ENCODE measurements at places on chromosomes 16 and 17.

- DNase-seq = no peak
Observed at GRCh38 chr17:14557480-14557879, 256.6 kb downstream of the HS3ST3B1 start.

DNA sequence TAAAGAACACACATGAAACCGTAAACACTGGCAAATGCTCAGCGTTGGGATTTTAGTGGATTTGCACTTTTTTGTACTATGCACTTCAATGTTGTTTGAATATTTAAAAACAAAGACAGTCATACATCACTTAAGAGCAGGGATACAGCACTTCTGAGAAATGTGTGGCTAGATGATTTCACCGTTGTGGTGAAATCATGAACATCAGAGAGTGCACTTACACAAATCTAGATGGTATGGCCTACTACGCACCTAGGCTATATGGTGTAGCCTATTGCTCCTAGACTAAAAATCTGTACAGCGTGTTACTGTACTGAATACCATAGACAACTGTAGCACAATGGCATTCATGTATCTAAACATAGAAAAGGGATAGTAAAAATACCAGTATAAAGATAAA, 37.6 kb upstream of the CNEP1R1 start:
- DNase-seq = no peak

DNA sequence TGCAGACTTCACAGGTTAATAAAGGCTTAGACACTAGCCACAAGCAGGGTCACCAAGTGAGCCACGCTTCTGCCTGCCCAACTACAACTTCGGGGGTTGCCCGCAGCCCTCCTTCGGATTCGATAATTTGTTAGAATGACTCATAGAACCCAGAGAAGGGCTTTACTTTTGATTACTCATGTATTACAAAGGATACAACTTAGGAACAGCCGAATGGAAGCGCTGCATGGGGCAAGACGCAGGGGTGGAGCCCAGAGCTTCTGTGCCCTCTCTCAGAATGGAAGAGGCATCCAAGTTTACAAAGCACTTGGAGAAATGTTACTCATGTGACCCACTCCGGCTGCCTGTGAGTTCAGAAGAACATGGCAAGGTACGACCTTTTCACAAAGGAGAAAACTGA, 7.5 kb upstream of the CDH5 start:
- DNase-seq = no peak

DNA sequence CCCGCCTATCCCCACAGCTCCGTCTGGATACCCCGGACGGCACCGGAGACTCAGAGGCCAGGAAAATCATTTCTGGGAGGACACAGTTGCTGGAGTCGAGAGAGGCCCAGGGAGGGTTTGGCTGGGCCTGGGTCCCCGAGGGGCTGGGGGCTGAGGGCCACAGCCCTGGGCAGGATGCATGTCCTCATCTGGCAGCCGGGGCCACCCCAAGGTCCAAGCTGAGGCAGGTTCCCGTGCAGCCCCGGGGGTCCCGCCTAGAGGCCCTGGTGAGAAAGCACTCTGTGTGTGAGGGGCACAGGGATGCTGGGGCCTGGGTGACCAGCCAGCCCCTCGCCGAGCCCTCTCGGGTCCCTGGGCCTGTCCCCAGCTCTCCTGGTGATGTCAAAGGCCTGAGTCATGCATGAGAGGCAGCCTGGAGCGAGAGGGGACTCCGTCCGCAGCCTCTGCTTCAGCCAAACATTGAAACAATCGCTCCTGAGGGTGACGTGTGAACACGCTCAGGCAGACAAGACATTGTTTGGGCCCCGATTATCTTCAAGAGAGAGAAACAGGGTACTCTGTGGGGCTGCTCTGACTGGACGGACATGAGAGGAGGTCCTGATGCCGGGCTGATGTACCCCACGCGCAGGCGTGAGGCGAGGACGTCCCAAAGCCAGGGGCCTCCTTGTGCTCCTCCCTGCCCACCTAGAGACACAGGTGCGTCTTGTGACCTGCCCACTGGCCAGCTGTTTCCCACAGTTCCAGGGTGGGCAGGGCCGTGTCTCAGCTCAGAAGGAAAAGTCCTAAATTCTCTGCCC, 25.8 kb upstream of the C1QTNF8 start:
- DNase-seq = no peak

GRCh38 chr16:17632667-17633066, 161.9 kb upstream of the XYLT1 start:
- DNase-seq = no peak

GRCh38 chr17:74417178-74418045, 14.5 kb upstream of the GPRC5C start:
- no peak for DNase-seq

- DNase-seq = no peak
Observed at GRCh38 chr17:60563743-60564142, 36.2 kb upstream of the PPM1D start.

DNA sequence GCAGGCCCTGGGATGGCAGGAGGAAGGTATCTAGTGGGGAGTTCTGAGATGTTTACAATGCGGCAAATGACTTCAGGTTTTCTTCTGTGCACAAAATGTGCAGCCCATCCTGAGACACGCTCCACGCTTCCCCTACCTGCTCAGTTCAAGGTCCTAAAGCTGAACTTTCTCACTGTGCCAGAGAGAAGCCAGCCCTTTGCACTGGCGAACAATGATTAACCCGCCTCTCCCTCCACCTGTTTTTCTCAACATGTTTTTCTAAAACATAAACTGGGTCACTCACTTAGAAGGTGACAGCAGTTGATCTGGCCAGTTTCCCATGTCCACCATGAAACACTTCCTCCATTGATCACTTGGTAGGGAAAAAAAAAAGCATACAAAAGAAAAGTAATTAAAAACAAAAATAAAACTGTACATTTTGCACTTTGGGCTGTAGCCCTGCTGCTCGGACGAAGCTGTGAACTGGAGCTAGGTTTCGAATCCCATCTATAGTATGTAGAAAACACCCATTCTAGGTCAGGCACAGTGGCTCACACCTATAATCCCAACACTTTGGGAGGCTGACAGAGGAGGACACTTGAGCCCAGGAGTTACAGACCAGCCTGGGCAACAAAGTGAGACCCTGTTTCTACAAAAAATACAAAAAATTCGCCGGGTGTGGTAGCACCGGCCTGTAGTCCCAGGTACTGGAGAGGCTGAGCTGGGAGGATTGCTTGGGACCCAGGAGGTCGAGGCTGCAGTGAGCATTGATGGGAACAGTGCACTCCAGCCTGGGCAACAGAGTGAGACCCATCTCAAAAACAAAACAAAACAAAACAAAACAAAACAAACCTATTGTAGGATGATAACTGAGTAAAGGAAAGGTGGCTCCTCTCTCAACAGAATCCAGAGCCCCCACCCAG, 6.1 kb upstream of the G6PC1 start:
- DNase-seq = no peak

DNA sequence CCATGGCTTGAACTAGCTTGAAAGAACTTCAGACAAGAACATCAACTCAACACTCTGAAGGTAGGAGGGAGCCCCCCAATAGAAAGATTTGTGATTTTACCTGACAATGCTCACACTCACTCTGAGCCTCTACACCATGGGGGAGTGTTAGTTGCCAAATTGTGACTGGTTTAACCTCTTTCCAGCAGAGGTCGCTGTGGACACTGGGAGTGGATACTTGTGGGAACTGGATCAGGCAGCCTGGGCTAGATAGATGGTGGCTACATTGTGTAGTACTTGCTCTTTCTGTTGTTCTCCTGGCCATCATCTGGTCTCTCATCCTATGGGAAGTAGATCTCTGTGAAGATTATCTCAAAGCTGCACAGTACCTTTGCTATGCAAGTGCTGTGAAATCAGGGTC, 2.9 kb downstream of the SMPD3 start:
- no peak for DNase-seq

DNA sequence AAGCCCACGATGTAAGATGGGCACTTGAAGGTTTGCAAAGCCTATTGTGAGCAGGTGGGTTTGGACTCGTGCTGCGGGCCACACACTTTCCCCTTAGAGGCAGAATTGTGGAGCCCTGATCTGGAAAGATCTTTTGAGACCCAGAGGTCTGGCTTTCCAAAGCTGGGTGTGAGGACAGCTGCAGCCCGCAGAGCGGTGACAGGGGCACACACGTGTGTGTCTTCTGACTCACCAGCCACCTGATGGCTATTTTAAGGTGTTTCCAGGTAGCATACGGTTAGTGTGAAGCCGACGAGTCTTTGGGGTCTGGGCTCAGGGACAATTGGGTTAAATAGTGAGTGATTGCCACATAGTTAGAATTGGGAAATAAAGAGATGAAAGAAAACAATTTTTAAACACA, 108.9 kb upstream of the GSE1 start:
- no peak for DNase-seq

- DNase-seq = peak; percentile 68
Observed at GRCh38 chr16:3065069-3065741, at the start of gene IL32. TSS of gene IL32 (plus strand) at chr16:3065640. CDS start at chr16:3065812, 172 bp downstream.

- no peak for DNase-seq
Observed at GRCh38 chr16:56889206-56889605, 24.2 kb downstream of the SLC12A3 start.

- DNase-seq = no peak
Observed at GRCh38 chr16:85650135-85650843, 37.2 kb downstream of the GSE1 start.

DNA sequence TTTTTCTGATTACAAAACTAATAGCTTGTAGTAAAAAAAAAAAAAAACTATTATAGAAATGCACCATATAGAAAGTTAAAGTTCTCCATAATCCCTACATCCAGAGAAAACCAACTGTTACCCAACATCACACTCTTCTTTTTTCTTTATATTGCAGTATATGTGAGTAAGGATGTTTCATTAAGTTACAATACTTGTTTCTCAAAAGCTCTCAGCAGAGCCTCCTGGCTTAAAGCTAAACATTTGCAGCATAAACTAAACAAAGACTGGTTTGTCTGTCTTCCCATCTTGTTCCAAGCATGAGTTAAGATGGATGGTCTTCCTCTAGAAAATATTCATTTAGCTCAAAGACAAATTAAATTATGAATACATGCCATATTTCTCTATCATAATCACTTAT, 25.2 kb downstream of the GRB2 start:
- no peak for DNase-seq

- DNase-seq = no peak
Observed at GRCh38 chr16:19040400-19040799, 27.0 kb upstream of the COQ7 start.

DNA sequence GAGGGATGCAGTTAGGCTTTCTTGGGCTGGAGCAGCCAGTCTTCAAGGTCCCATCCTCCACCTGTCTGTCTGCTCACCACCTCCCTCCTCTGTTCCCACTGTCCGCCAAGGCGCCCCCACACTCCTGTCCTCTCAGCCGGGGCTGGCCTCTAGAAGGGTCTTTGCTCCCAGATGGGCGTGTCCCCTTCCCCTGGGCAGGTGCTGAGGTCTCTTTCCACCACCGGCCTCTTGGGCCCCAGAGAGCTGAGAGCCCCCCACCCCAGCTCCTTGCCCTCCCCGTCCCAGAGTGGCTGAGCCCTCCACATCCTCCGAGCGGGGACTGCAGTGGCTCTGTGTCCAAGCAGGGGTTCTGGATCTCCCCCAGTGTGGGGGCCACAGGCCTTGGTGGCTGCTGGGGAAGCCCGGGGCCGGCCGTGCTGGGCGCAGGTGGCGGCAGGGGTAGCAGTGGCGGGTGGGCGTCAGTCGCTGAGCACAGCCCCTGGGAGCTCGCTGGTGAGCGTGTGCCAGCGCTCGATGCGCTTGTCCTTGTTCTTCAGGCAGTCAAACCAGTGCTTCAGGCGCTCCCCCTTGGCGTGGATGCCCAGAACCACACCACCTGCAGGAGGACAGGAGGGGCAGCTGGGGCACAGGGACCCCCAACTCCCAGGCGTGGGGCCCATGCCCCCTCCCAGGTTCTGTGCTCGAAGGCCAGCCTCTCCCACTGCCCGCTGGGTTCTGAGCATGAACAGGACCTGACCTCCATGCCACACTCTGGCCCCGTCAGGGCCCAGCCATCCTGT, 9.8 kb downstream of the SCGB1C2 start:
- no peak for DNase-seq

DNA sequence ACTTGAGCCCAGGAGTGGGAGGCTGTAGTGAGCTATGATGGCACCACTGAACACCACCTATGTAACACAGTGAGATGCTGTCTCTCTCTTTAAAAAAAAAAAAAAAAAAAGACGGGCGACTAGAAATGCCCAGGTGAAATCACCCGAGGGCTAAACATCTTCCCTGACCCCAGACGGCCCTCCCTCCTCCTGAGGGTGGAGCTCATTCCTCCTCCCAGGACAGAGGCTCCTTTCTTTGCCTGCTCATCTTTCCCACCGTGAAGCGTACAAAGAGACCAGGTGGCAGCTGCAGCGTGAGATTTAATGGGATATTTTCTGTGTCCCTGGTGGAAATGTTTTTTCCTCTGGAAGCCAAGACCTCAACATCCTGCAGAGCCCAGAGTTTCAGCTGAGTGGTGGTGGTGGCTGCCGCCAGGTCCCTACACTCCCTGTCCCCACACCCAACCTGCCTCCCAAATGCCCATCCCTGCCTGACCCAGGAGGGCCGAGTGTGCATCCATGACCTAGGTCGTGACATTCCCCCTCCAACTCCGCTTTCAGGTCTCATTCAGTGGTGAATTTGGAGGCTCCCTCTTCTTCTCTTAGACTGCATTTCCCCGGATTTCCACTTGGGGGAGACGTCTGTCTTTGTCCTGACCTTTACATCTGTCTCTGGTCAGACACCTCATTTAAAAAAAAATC, 14.4 kb upstream of the GPRC5B start:
- peak; percentile 27 for DNase-seq

GRCh38 chr16:66639091-66639885, 34.8 kb downstream of the CMTM3 start:
- DNase-seq = no peak

GRCh38 chr17:36072431-36073121, 8.5 kb downstream of the CCL18 start:
- peak; percentile 48 for DNase-seq

DNA sequence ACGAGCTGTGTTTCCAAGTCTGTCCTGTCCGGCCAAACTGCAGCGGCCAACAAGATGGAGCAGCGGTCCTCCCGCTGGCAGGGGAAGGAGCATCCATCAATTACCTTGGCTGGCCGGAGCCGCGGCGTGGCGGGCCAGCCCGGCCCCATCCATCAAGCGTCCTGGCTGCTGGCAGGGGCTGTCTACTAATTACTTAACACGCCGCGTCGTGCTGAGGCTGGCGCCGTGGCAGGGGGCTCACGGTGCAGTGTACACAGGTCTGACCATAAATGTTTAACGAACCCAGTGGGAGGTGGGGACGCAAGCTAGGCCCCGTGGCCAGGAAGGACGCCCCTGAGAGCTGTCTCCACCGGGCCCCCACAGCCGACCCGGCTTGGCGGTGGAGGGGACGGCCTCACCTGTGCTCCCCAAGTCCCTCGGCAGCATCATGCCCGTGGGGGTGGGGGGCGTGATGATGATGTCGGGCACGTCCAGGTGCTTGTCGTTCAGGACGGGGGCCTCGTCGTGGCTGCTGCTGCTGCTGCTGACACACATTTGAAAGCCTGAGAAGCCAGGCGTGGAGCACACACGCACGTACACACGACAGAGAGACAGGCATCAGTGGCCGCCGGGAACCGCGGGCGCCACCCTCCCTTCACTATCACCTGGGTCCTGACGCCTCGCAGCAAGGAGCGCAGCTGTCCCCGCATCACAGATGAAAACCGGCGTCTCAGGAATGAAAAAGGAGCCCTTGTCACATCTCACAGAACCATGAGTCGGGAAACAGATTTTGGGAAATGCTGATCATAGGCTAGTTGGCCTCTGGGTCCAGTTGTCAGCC, 21.2 kb upstream of the GINS2 start:
- no peak for DNase-seq

- DNase-seq = no peak
Observed at GRCh38 chr16:79298894-79299799, 301.4 kb downstream of the MAF start.

- no peak for DNase-seq
Observed at GRCh38 chr17:5665164-5665563, 80.9 kb upstream of the NLRP1 start.

All from activated T-cell treated with anti-CD3 and anti-CD28 coated beads for 4 hours (primary cell).